Thyroid gland (tissue), 4 donors: ENCODE measurements at places on chromosomes 4 and X.
A peak's percentile ranks its signal among the peaks of the same experiment; 100 is the strongest.

DNA sequence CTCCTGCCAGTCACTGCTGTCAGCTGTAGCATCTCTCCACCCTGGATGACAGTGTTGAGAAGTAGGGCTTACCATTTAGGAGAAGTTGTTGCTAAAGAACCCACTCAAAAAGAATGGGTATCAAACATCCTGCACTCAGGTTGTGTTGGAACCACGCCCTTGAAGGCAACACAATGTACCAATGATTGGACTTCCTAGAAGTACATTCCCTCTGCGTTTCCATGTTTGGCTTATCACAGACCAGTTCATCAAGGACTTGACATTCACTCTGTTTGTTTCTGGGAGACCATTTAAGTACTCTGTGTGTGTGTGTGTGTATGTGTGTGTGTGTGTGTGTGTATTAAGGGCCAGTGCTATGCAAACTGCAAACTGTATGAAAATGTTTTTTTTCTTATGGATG is 200.6 kb upstream of the GATB start:
- no peak for DNase-seq

DNA sequence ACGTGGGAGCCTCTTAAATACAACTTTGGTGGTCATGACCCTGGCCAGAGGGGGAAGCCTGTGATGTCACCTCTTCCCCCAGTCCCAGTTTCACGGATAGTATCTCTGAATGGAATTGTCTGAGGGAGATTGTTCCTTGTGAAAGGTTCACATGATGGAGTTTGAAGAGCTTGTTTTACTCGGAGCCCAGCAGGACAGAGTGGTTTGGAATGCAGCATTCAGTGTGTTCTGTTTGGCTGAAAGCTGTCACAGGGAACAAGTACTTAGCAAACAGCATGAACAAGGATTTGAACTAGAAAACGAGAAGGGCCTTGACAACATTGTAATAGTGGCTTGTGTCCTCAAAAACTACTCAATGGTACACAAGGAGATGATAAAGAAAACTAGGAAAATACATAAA is 133.9 kb upstream of the CXorf66 start:
- DNase-seq: no peak

- peak; percentile 9 for DNase-seq
Observed at GRCh38 chr4:97073194-97073593, 1070.1 kb downstream of the STPG2 start.

DNA sequence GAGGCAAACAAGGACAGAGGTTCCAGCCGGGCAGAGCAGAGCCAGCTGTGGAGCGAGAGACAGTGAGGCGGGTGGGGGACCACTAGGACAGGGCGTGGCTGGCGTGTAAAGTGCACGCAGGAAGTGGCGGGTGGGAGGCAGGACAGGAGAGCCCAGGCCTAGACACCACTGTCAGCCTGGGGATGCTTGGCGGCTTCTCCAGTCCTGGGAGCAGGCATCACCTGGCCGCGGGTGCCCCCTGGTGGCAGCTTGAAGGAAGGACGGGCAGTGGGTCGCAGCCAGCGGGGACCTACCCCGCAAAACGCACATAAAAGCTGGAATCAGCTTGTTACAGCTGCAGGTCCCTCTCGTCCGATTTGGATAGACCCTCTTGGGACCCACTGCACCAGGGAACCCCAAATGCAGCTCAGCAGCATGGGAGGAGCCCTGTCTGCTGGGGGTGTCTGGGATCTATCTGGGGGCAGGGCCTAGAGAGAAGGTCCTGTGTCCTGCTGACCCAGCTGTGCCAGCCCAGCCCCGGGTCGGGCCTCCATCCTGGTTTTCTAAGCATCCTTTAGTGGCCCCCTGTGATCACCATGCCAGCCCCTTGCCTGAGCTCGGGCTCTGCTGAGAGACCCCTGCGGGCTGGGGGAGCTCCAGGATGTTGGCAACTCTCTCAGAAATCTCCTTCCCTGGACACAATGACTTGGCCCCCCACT is 57.7 kb downstream of the WFS1 start:
- peak; percentile 79 for DNase-seq

DNA sequence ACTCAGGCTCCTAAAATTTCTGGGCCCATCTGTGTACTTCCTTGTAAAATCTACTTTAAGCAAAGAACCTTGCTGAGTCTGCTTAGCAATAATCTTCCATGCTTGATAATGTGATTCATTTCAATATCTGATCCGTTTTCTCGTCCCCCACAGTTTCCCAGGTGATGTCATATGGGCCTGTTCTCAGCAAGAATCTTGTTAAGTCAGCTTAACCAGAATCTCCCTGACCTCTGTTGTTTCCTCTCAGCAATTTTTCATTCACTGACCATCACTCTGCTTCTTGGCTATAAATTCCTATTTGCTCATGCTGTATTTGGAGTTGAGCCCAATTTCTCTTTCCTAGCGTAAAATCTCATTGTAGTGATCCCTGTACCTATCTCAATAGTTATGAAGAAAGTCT is 13.9 kb downstream of the CSN2 start:
- no peak for DNase-seq

- DNase-seq: no peak
Observed at GRCh38 chr4:37685161-37685822, 884 bp downstream of the RELL1 start.

GRCh38 chrX:4787971-4788370 is 1074.5 kb upstream of the PRKX start:
- DNase-seq: no peak

GRCh38 chr4:155587766-155588165 is 78.9 kb upstream of the GUCY1A1 start:
- DNase-seq: no peak

GRCh38 chrX:1902901-1903235 is 288.0 kb downstream of the ASMT start:
- DNase-seq: no peak

DNA sequence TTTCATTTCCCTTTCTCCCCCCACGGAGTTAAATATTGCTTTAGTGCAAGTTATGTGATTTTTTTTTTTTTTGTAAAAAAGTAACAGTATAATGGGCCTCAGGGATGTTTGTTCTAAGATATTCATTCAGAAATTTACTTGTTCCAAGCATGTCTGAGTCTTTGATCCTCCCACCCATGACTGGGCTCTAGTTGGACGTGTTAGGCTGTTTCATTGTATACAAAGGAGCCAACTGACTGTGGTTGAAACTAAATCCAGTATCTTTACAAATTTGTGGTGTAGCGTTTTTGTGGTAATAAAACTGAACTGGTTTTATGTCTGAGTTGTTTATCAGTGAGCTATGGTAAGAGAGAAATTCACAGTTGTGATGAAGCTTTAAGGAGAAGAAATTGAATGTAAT is 74.1 kb downstream of the DOCK11 start:
- DNase-seq: no peak

- DNase-seq: no peak
Observed at GRCh38 chr4:104758574-104758973, 263.9 kb upstream of the CXXC4 start.

GRCh38 chr4:86338989-86339388 is 20.9 kb downstream of the MAPK10 start:
- no peak for DNase-seq

- peak; percentile 80 for DNase-seq
Observed at GRCh38 chr4:186693159-186693815, 30.4 kb downstream of the FAT1 start.

DNA sequence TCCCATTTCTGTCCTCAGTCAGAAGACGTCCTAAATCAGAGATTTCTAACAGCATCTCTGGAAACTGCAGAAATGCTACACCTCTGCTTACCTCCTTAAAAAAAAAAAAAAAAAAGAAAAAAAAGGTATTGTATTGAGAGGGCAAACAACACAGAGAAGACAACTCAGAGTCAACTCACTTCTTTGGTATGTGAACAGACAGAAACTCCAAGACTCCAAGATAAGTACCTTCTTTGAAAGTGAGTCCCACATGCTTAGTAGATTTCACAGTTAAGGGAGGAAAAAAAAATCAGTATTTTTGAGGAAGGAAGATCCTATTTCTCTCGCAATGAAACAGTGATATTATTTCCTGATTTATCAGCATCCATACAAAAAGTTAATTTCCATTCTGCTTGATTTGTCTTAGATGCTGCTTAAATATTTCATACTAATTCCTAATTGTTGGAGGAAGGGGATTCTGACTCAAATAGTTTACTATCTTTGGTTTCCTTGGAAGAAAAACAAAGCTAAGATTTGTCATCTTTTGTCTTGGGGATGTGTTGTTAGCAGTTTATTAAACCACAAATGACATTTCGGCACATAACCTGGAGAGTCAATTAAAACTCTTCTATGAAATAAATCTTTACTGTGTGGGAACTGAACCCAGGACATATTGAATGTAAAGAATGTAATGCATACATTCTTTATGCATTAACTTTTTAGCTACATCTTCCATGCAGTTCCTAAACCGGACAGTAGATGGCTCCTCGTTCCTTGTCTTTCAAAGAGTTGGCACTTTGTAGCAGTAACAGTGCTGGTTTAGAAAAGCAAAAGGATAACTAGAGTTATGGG is 4.7 kb downstream of the RASGEF1B start:
- peak; percentile 51 for DNase-seq

- DNase-seq: peak; percentile 99
Observed at GRCh38 chr4:118278473-118279274, 74.1 kb downstream of the PRSS12 start.

- no peak for DNase-seq
Observed at GRCh38 chr4:16000708-16001483, 37.9 kb upstream of the FGFBP2 start.

DNA sequence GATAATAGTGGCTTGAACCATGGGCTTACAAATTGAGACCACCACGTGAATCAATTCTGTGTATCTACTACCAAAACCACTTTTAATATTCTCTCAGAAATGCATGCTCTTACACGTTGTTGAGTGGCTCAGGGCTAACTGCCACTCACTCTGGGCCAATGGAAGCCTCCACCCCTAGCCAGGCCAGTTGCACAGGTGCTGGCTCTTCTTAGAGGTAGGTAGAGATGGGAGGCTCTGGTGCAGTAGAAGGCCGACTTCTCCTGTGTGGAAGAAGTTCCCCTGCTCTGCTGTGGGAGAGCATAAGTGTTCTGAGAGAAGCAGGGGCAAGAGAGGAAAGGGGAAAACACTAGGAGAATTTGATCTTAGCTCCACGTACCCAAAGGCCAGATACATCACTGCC is 25.0 kb upstream of the BBS12 start:
- DNase-seq: no peak

- DNase-seq: no peak
Observed at GRCh38 chrX:13026877-13027652, 17.4 kb downstream of the FAM9C start.

GRCh38 chr4:144754562-144755410 is 108.8 kb downstream of the HHIP start:
- no peak for DNase-seq

DNA sequence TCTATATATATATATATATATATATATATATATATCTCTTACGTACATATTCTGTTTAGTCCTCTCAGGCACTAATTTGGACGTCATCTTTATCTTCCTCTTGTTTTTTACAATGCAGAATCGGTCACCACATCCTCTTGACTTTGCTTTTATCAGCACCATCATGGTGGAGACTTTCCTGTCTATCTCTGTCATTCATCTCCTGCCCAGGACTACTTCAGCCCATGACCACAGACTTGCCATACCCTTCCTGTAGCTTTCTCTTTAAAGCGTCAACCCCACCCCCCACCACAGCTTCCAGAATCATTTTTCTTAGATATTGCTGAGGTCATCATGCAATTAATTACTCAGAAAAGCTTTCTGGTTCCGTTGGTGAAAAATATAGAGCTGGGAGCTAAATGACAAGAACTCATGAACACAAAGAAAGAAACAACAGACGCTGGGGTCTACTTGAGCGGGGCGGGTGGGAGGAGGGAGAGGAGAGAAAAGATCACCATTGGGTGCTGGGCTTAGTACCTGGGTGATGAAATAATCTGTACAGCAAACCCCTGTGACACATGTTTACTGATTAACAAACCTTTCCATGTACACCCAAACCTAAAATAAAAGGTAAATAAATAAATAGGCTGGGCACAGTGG is 30.5 kb upstream of the PRKX start:
- no peak for DNase-seq

DNA sequence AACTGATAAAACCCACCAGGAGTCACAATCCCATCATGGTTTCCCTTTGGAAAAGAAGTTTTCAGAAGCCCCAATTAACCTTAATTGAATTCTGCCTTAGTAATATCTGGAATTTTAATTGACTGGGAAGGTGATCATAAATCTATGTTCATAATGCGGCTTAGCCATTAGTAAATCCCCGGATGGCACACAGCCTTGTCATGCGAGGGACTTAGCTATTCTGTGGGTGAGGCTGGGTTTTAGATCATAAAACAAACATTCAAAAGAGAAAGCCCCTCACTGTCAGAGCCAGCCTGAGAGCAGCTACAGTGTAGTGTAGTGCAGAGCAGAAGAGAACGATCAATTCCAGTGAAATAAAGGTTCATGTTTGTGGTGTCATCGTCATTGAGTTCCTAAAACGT is 124.0 kb upstream of the NOCT start:
- no peak for DNase-seq

- no peak for DNase-seq
Observed at GRCh38 chr4:115274545-115274944, 161.1 kb upstream of the NDST4 start.

- DNase-seq: peak; percentile 84
Observed at GRCh38 chr4:1365271-1366178, 18.5 kb downstream of the UVSSA start.

DNA sequence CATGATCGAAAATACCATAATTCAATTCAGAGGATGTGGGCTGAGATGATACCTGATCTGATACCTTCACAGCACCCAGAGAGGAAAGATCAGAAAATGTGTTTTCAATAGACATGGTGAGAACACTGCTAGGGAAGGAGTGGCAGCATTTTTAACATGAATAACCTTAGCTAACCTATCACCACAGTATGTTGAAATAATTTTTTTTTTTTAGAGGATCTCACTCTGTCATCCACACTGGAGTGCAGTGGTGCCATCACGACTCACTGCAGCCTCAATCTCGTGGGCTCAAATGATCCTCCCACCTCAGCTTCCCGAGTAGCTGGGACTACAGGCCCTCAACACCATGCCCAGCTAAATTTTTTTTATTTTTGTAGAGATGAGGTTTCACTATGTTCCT is 90.5 kb upstream of the RAPGEF2 start:
- DNase-seq: no peak

- peak; percentile 17 for DNase-seq
Observed at GRCh38 chrX:17613979-17614588, 123.2 kb upstream of the SCML1 start.

DNA sequence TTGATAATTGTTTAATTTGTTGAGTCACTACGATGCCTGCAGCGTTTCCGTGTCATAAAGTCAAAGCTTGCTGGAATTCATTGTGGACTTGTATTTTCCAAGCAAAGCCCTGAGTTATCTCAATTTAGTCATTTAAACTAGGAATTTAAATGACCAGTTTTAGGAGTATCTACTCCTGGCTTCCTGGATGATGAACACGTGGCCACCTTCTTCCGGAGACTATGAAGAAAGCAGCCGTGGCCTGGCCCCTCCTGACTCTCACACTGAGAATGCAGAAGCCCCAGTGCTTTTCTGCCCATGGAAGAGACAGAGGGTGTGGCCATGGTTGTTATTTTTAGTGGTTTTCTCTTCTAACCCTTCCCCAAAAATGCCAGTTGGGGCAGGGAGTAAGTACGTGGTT is 250.7 kb upstream of the GATB start:
- DNase-seq: no peak

GRCh38 chr4:24471486-24472160 is 112.7 kb downstream of the DHX15 start:
- DNase-seq: peak; percentile 55
